ENCODE measurements at places on chromosomes 11 and 22. TPM values are rescaled to one million over a fixed set of nuclear protein-coding genes. Genes with fewer than 3 reads are reported as not detected.

SLC37A4 gene
- 14.3 TPM for total RNA-seq

- DNase-seq, result no peak
Measured at GRCh38 chr11:42800041-42800440, 511.8 kb upstream of the API5 start.

ALDH3B2 gene
- not detected for total RNA-seq

GRM5 gene
- not detected for total RNA-seq

GRCh38 chr22:46763051-46763705 lies 728 bp downstream of the TBC1D22A start:
- peak; percentile 88 for DNase-seq

DNA sequence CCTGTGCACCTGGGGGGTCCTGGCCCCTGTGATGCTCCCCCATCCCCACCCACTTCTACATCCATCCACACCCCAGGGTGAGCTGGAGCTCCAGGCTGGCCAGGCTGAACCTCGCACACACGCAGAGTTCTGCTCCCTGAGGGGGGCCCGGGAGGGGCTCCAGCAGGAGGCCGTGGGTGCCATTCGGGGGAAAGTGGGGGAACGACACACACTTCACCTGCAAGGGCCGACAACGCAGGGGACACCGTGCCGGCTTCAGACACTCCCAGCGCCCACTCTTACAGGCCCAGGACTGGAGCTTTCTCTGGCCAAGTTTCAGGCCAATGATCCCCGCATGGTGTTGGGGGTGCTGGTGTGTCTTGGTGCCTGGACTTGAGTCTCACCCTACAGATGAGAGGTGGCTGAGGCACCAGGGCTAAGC lies 20.0 kb upstream of the TALDO1 start:
- peak; percentile 32 for DNase-seq

GRCh38 chr22:27667121-27667843 lies 134.3 kb downstream of the MN1 start:
- DNase-seq, result no peak

MYOD1 gene
- total RNA-seq, result not detected

DNA sequence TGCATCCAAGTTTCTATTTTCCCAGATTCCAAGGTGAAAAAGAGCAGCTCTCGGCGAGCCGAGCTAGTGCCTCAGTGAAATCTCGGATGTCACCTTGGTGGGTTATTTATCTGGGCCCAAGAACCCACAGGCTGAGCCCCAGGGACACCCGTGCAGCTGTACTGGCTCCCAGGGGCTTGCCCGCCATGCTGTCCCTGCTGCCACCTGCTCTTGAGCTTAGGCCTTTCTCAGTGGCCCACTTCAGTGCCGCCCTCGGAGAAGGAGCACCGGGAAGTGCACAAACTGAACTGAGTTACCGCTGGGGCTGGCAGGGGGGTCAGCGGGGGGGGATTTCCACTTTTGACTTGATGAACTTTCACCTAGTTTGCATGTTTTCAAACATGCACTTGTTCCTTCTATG lies 27.9 kb downstream of the CPT1A start:
- DNase-seq, result peak; percentile 76

- no peak for DNase-seq
Measured at GRCh38 chr11:84671325-84671999, 955.7 kb downstream of the DLG2 start.

GRCh38 chr11:134020598-134020997 lies 48.3 kb upstream of the JAM3 start:
- DNase-seq, result no peak

MYRF gene
- total RNA-seq, result 0.27 TPM

TBCEL gene
- 22.8 TPM for total RNA-seq

KRTAP5-8 gene
- total RNA-seq, result 0.49 TPM

OR4A16 gene
- not detected for total RNA-seq

PAMR1 gene
- total RNA-seq, result not detected

OR2AG1 gene
- not detected for total RNA-seq

DNA sequence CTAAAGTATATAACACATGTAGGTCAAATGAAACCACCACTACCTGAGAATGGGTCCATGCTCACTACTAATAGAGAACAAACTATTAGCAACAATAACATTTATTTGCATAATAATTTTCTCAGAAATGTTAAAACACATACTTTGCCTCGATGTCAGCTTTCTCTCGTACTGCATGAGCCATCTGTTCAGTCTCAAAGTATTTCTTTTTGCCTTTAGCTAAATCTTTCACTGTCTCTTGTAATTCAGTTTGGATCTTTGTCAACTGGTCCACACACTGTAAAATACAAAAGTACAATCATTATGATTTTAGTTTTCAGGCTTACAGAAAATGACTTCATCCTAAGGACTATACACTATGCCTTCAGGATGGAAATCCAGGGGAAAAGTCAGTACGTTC lies 153.3 kb downstream of the FCHSD2 start:
- DNase-seq, result no peak

DNA sequence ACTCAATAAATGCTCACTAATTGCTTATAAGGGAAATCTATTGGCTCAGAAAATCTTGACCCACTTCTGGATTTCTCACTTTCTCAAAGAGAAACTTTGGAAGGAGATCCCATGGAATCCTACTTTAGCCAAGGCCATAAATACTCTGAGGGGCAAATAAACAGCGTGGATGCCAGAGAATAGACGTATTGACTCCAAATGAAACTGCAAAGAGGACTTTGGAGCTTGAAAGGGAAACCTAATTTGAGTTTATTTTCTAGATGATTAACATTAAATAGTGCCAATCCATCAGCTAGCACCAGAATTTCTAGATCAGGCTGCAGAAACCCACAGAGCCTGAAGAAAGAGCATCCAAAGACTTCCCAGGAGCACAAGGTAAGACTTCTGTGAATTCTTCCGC lies at the start of gene MS4A18:
Gene MS4A18, plus strand, starts transcription at position 301 of the 400 bp plus-strand sequence.
- DNase-seq, result no peak

- no peak for DNase-seq
Measured at GRCh38 chr22:32558681-32559355, 84.2 kb downstream of the FBXO7 start.

GRCh38 chr11:125332821-125333220 lies 163.2 kb downstream of the FEZ1 start:
- DNase-seq, result no peak

HNRNPUL2 gene
- 70.4 TPM for total RNA-seq
